ENCODE measurements at places on chromosomes 5 and 9.
A peak's percentile ranks its signal among the peaks of the same experiment; 100 is the strongest.

DNA sequence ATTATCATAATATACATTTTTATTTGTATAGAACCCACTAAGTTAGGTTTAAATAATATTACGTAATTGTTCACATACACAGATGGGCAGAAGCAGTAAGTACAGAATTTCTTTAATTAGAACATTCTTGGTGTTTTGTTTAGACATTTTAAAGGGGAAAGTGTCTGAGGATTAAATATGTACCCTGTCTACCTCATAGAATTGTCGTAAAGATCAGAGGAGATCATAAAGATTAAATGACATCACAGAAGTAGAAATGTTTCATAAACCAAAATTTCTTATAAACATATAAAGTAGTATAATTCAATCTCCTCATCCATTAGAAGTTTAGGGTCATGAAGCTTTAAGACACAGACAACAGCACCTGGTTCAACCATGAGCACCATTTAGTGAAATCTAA lies 20.1 kb downstream of the DEPDC1B start:
- no peak for DNase-seq

- no peak for DNase-seq
Measured at GRCh38 chr5:3933966-3934365, 338.3 kb downstream of the IRX1 start.

GRCh38 chr5:132665574-132666080 lies 7.7 kb downstream of the IL13 start:
- DNase-seq: no peak

- DNase-seq: peak; percentile 60
Measured at GRCh38 chr5:141412854-141413539, at the start of gene PCDHGA10. TSS of gene PCDHGA10 (plus strand) at chr5:141412987. CDS start at chr5:141413176, 189 bp downstream.

DNA sequence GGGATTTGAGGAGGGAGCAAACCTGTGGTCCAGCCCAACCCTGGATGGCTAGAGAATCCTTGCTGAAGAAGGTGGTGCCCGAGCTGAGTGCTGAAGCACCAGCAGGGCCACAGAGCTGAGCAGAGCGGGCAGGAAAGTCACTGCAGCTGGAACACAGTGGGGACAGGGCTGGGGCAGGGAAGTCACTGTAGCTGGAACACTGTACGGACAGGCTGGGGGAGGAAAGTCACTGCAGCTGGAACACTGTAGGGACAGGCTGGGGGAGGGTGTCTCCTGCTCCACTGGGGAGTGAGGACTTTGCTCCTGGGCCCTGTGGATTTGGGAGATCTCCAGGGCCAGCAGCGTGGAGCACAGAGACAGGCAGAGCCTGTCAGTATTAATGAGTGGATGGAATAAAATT lies 9.0 kb upstream of the SUSD3 start:
- no peak for DNase-seq

GRCh38 chr5:40738502-40738901 lies 17.3 kb downstream of the TTC33 start:
- no peak for DNase-seq

DNA sequence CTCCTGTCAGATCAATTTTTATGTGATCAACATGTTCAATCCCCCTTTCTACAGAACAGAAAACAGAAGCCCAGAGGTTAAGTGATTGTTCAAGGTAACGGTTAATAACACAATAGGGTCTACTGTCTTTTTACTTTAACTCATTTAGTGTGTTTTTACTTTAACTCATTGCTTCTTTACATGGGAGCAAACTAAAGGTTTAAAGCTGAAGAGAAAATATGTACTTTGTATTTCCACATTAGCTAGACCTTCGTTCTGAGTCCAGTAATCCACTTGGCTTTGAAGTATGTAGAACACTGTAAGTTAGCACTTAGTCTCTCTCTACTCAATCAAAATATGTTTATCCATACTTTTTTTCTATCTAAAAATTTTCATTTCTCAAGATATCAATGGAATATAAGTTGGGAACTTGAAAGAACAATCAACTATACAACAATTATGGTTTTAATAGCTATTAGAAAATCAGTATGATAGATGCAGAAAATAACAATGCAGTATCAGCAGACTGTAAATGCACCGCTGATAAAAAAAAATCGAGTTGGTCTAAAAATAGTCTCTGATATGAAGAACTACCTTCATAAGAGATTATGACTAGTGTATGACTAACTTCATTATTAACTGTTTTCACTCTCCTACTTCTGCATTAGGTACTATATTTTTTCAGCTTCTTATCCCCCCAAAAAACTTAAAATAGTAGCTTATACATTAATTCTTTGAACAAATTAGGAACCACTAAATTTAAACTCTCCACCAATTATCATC lies 20.6 kb downstream of the PGGT1B start:
- DNase-seq: no peak

DNA sequence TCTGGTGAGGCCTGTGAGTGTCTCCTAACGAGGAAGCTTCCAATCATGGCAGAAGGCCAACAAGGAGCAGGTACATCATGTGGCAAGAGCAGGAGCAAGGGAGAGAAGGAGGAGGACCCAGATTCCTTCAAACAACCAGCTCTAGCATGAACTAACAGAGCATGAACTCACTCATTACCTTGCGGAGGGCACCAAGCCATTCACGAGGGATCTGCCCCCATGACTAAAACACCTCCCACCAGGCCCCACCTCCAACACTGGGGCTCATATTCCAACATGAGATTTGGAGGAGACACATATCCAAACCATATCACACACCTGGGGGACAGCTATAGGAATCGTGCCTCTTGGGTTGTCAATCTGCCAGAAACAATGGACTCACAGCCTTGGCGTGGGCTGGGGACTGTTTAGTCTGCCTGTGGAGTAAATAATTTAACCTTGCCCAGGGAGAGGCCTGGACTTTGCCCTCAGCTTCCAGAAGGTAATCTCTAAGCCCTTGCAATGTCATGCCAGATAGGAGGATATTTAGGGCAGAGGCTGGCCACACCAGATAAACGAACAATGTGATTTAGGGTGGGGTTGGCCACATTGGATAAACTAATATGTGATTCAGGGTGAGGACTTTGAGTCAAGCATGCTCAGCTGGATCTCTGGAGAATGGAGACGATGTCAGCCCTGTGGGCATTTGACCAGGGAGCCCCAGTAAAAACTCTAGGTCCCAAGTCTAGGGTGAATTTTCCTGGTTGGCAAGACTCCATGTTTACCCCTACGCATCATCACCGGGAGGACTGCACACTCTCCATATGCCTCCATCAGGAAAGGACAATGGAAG lies 13.6 kb upstream of the VDAC1 start:
- DNase-seq: no peak

GRCh38 chr5:158770506-158770905 lies 329.2 kb downstream of the EBF1 start:
- no peak for DNase-seq

GRCh38 chr9:96784021-96784420 lies 6.1 kb upstream of the ZNF510 start:
- no peak for DNase-seq

GRCh38 chr5:175246242-175246888 lies 197.6 kb downstream of the DRD1 start:
- no peak for DNase-seq
